WTC11 (cell line): ENCODE measurements at places on chromosomes 2 and 18. TPM values are rescaled to one million over a fixed set of nuclear protein-coding genes. Genes with fewer than 3 reads are reported as not detected.

The MAP3K19 gene
- total RNA-seq, result not detected in 3 replicates

The CWC22 gene
- 27.5 to 28.7 TPM (median 28.4 TPM) in 3 replicates for total RNA-seq

GRCh38 chr2:224442071-224442967, 40.4 kb upstream of the FAM124B start:
- DNase-seq, result peak; percentile 37

The PTPRM gene
- total RNA-seq, result 8.6 to 11.1 TPM (median 9.2 TPM) in 3 replicates

DNA sequence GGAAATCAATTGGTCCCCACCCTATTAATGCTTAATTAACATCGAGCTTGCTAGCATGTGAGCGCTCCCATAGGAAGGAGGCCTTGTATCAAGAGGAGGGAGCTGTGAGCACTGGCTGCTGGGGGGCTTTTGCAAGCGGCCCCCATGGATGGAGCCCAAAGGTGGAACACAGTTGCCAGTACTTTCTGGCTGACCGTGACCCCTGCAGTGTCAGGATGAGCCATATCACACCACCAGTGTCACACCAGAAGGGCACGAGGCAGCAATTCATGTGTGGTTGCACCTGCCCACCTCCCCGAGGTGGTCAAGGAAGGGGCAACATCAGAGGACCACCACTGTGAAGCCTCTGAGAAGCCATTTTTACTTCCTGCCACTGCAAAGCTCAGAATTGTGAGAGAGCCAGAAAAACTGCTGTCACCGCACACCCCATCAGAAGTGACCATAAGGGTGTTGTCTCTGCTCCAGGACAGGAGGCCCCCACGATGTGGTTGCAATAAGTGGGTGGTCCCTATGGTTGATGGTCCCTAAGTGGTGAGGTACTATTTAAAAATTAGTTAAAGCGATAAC, 99.8 kb upstream of the RAB6C start:
- no peak for DNase-seq

The MYCN gene
- 68.3 to 77.5 TPM (median 75.3 TPM) in 3 replicates for total RNA-seq

GRCh38 chr18:35029103-35029502, 12.1 kb upstream of the MAPRE2 start:
- DNase-seq, result no peak

DNA sequence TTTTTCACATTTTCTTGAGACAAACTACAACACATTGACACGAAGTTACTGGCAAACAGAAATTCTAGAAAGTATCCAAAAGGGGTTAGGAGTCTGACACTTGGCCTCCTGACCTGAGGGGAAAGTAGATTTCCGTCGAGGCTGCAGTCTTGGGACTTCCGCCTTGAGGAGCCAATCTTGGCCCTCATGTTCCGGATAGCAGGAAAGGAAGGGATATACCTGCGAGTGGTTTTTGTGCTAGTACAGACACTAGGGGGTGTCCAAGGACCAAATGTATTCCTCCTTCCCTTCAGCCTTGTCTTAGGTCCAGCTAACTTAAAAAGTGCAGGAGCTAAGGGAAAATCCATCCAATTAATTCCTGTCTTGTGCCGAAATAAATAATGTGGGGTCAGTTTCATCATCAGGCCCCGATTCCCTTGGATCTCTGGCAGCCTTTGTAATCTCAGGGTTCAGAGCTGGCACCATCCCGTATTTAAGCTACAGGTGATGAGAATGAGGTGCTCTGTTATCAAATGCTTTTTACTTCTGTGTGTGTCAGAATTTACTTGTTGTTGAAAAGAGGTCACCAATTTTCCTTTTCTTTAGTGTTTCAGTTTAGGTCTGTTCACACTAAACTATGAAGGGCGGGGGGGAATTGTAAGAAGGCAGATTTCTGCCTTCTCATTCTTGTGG, 330.2 kb upstream of the FANCL start:
- DNase-seq, result peak; percentile 56

The CNTNAP5 gene
- 0.22 to 0.57 TPM (median 0.34 TPM) in 3 replicates for total RNA-seq

GRCh38 chr2:191428141-191428540, 182.9 kb downstream of the MYO1B start:
- no peak for DNase-seq

GRCh38 chr18:10131460-10132395, 217.9 kb downstream of the VAPA start:
- DNase-seq, result peak; percentile 42

GRCh38 chr18:44175891-44176290, 504.8 kb upstream of the SETBP1 start:
- DNase-seq, result no peak

- DNase-seq, result no peak
Measured at GRCh38 chr18:40365526-40365925, 1589.5 kb upstream of the PIK3C3 start.

GRCh38 chr2:179443180-179443579, 178.5 kb upstream of the SESTD1 start:
- peak; percentile 55 for DNase-seq

DNA sequence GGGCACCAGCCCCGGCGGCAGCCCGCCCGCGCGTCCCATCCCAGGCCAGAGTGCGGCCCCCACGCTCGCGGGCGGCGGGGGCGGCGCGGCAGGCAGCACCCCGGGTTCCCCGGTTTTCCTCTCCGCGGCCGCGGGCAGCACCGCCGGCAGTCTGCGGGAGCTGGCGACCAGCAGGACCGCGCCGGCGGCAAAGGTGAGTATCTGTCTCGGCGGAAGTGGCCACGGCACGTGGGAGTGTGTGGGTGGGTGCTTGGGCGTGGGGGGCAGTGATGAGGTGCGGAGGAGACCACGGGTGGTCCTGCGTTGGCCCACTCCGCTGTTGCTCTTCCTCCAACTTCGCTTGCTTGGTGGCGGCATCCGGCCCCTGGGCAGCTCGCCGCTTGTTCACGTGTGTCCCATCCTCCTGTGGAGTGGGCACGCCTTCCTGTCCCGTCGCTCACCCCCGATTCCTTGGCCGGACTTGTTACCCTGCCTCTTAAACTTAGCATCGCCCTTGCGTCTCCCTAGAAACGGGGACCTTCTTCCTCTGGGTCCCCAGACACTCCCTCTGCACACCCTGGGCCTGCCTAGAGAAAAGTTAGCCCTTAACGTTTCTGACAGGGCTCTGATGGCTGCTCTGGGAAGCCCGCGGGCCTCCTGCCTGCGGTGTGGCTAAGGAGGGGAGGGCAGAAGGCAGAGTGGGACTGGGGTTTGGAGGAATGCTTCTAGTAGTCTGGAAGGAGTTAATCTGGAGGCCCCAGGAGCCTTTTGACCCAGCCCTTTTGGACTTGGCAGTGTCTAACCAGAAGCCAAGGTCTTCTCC, 1.1 kb downstream of the SH3RF3 start:
- no peak for DNase-seq
